Natural killer cell (primary cell): ENCODE measurements at places on chromosomes 7 and 10. TPM values are rescaled to one million over a fixed set of nuclear protein-coding genes. Genes with fewer than 3 reads are reported as not detected.

DNA sequence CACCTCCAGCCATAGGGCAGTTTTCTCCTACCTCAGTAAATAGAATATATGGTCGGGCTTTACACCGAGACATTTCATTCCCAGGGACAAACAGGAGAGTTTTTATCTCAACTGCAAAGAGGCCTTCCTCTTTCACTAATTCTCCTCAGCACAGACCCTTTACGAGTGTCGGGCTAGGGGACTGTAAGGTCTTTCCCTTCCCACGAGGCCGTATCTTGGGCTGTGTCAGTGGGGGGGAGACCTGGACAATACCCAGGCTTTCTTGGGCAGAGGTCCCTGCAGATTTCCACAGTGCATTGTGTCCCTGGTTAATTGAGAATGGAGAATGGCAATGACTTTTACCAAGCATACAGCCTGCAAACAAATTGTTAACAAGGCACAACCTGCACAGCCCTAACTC lies 13.2 kb upstream of the ZNF488 start:
- H3K4me3 ChIP-seq, result no peak overlapping the region
- DNase-seq, result no peak
- no peak overlapping the region for H3K27ac ChIP-seq
- H3K36me3 ChIP-seq, result no peaks in the 10 kb centered on the region
- no peaks in the 10 kb centered on the region for H3K4me1 ChIP-seq
- no peaks in the 10 kb centered on the region for H3K27me3 ChIP-seq

- no peaks in the 10 kb centered on the region for H3K4me1 ChIP-seq
- H3K27me3 ChIP-seq, result no peaks in the 10 kb centered on the region
- no peak for DNase-seq
- no peak overlapping the region for H3K4me3 ChIP-seq
- H3K36me3 ChIP-seq, result no peaks in the 10 kb centered on the region
These were observed 27.1 kb downstream of the MET start for GRCh38 chr7:116698930-116699721.

Gene MCM10
- total RNA-seq, result 1.3 TPM

Gene SEMA3A
- 0.13 TPM for total RNA-seq

DNA sequence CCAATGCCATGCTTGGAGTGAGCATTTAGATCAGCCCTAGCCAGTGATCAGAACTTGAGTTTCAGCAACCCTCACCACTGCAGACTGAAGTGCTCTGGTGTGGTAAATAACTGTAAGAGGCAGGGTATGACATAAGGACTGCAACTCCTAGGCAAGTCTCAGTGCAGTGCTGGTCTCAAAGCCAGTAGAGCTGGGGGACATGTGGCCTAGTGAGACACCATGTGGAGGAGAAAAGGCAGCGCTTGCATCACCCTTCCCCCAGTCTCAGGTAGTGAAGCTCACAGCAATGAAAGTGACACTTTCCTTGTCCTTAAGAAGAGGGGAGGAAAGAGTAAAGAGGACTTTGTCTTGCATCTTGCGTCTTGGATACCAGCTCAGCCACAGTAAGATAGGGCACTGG lies 386.8 kb upstream of the POT1 start:
- no peaks in the 10 kb centered on the region for H3K27me3 ChIP-seq
- no peaks in the 10 kb centered on the region for H3K4me1 ChIP-seq
- no peak overlapping the region for H3K4me3 ChIP-seq
- H3K27ac ChIP-seq, result no peak overlapping the region
- no peak for DNase-seq

DNA sequence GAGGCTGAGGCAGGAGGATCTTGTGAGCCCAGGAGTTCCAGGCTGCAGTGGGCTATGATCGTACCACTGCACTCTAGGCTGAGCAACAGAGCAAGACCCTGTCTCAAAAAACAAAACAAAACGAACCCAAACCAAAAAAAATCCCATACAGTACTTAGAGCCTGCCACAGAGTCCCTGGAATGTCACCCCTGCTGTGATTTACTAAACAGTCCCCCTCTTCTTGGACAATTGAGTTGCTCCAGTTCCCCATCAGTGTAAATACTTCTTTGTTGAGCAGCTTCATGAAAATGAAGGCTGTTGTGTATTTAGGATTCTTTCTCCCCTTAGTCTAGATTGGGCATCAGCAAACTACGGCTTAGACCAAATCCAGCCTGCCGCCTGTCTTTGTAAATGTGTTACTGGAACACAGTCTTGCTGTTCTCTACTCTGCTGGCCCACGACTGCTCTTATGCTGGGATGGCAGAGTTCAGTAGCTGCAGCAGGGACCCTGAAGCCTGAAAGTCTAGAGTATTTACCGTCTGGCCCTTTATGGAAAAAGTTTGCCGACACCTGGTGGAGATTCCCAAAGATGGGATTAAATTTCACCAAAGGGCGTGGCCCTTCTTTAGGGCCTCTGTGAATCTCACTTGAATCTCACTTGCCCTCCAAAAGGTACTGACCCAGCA lies 57.8 kb downstream of the PALD1 start:
- H3K27me3 ChIP-seq, result no peaks in the 10 kb centered on the region
- no peak overlapping the region for H3K4me3 ChIP-seq
- no peaks in the 10 kb centered on the region for H3K36me3 ChIP-seq
- no peak overlapping the region for H3K27ac ChIP-seq
- DNase-seq, result no peak

GRCh38 chr7:91137153-91137787 lies 127.0 kb upstream of the FZD1 start:
- H3K27me3 ChIP-seq, result no peaks in the 10 kb centered on the region
- no peak overlapping the region for H3K27ac ChIP-seq
- no peaks in the 10 kb centered on the region for H3K36me3 ChIP-seq
- H3K4me1 ChIP-seq, result no peaks in the 10 kb centered on the region
- no peak for DNase-seq
